ENCODE measurements at places on chromosomes 2 and 18. TPM values are rescaled to one million over a fixed set of nuclear protein-coding genes. Genes with fewer than 3 reads are reported as not detected.
A peak's percentile ranks its signal among the peaks of the same experiment; 100 is the strongest.

Gene SOS1
- total RNA-seq, result 21.2 TPM

DNA sequence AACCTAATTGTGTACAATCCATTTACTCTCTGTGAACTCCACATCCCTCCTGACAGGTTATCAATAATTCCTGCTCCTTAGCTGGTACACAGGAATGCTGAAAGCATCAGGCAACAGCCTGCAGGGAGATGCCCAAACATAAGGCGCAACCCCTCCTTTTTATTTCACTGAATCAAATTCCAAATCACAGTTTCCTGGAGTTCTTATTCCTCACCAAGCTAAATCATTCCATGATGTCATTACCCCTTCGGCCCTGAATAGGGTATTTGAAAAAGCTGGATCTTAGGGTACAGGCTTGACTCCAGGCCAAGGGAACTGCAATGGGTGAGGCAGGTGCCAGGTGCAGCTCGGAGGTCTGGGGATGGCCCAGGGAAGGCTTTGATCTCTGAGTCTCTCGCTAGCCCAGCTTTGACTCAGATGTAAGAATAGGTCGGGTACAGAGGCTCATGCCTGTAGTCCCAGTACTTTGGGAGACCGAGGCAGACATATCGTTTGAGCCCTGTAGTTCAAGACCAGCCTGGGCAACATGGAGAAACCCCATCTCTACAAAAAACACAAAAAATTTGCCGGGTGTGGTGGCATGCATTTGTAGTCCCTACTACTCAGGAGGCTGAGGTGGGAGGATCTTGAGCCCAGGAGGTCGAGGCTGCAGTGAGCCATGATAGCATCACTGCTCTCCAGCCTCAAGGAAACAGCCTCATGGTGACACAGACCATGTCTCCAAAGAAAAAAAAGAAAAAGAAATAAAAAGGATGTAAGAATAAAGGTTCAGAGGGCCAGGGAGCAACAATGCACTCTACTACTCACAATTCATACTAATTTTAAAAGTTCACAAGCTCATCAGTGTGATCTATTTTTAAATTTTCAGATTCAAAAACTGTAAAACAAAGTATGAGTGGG lies 6.8 kb downstream of the FHL2 start:
- no peak for DNase-seq

DNA sequence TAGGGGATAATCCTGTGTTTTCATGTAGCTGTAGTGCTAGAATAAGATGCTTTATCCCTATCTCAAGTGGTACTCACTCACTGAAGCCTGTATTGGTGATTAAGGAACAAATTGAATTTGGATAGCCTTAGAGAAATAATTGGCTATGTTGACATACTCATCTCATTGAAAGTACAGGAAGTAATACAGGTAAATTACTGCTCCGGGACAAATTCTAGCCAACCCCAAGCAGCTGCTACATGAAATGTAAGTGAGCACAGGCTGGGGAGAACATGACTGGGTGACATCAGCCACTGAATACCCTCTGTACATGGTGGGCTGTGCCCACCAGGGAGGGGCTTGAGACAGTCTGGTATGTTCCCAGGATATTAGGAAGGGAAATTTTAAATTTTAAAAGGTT lies 188.4 kb upstream of the RASGRP3 start:
- no peak for DNase-seq

- peak; percentile 67 for DNase-seq
These were observed 571 bp downstream of the YWHAQ start for GRCh38 chr2:9630117-9630735.

DNA sequence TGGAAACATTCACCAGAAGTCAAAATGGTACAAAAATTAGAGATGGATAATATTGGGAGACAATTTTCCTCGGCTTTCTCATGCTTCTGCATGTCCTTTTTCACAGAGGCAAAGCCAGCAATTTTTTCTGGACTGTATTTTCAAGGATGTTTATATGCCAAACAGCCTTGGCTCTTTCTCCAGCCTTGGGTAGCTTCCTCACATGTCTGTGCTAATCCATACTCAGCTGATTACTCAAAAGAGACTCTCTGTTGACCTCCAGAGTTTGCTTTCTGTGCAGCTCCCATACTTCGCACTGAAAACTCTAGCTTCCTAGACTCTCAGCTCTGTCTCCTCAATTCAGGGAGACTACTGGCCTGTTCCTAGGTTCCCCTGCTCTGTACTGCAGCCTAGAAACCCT lies 10.6 kb downstream of the C18orf63 start:
- peak; percentile 55 for DNase-seq

All from fibroblast of villous mesenchyme (primary cell).